ENCODE measurements at places on chromosomes 6 and 20.

- no peak overlapping the region for H3K4me3 ChIP-seq
- H3K36me3 ChIP-seq = peaks cover 10% of the 10 kb centered on the region
- peaks cover 4% of the 10 kb centered on the region for H3K4me1 ChIP-seq
- no peak overlapping the region for H3K27ac ChIP-seq
- no peak for DNase-seq
Measured at GRCh38 chr6:17165383-17165782, 63.5 kb downstream of the STMND1 start.

DNA sequence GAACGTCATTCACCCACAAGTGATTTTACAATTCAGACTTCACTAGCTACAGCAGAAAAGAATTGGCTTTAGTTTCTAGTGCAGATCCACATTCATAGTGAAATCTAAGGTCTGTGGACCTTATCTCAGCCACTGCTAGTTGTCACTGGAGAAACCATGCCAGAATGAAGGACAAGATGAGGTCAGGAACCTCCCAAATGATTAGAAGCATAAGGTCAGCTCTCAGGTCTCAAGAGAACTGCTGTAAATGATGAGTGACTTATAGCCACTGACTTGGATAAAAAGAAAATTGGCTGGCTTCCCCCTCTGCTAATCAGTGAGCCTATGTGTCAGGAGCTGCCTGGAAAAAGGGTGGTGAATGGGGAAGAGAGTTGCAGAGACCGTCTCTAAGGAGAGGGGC is 265.3 kb upstream of the BMP2 start:
- H3K27ac ChIP-seq = no peak overlapping the region
- H3K27me3 ChIP-seq = peaks cover 7% of the 10 kb centered on the region
- H3K4me3 ChIP-seq = no peak overlapping the region
- H3K36me3 ChIP-seq = no peaks in the 10 kb centered on the region
- DNase-seq = no peak
- peaks cover 14% of the 10 kb centered on the region for H3K4me1 ChIP-seq

GRCh38 chr6:159854959-159855358 is 35.8 kb upstream of the MAS1 start:
- H3K4me3 ChIP-seq = no peak overlapping the region
- H3K27me3 ChIP-seq = peaks cover 35% of the 10 kb centered on the region
- no peaks in the 10 kb centered on the region for H3K36me3 ChIP-seq
- H3K27ac ChIP-seq = no peak overlapping the region

- DNase-seq = no peak
- H3K4me3 ChIP-seq = no peak overlapping the region
Measured at GRCh38 chr6:49833386-49833785, 32.9 kb downstream of the CRISP1 start.

GRCh38 chr20:52975029-52975732 is 3.0 kb downstream of the TSHZ2 start:
- H3K27ac ChIP-seq = peak overlapping the region; percentile 24
- H3K27me3 ChIP-seq = no peaks in the 10 kb centered on the region
- peaks cover 70% of the 10 kb centered on the region for H3K4me1 ChIP-seq
- H3K36me3 ChIP-seq = peaks cover 4% of the 10 kb centered on the region
- DNase-seq = no peak
- H3K4me3 ChIP-seq = peak overlapping the region; percentile 97

DNA sequence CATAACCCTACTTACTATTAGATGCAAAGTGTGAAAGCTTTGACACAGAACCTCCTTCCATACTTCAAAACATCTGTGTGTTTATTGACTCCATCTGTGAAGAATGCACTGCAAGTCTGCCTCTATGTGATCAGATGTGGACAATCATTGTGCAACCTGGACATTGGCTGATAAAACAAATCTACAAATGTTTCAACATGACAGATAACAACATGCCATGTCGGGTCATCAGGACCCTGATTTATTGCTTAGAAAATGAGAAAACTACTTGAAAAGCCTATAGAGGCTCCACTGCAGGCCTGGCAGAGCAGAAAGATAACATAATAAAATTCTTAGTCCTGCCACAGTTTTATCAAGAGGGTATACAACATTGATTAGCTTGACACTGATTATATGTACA is 1286.4 kb downstream of the GRIK2 start:
- H3K4me1 ChIP-seq = peaks cover 8% of the 10 kb centered on the region
- H3K27ac ChIP-seq = no peak overlapping the region
- no peak for DNase-seq
- H3K4me3 ChIP-seq = no peak overlapping the region
- H3K36me3 ChIP-seq = no peaks in the 10 kb centered on the region

GRCh38 chr6:96886519-96886918 is 11.2 kb downstream of the NDUFAF4 start:
- no peak overlapping the region for H3K27ac ChIP-seq
- no peak for DNase-seq
- H3K36me3 ChIP-seq = peaks cover 6% of the 10 kb centered on the region
- H3K4me3 ChIP-seq = no peak overlapping the region
- peaks cover 3% of the 10 kb centered on the region for H3K27me3 ChIP-seq

DNA sequence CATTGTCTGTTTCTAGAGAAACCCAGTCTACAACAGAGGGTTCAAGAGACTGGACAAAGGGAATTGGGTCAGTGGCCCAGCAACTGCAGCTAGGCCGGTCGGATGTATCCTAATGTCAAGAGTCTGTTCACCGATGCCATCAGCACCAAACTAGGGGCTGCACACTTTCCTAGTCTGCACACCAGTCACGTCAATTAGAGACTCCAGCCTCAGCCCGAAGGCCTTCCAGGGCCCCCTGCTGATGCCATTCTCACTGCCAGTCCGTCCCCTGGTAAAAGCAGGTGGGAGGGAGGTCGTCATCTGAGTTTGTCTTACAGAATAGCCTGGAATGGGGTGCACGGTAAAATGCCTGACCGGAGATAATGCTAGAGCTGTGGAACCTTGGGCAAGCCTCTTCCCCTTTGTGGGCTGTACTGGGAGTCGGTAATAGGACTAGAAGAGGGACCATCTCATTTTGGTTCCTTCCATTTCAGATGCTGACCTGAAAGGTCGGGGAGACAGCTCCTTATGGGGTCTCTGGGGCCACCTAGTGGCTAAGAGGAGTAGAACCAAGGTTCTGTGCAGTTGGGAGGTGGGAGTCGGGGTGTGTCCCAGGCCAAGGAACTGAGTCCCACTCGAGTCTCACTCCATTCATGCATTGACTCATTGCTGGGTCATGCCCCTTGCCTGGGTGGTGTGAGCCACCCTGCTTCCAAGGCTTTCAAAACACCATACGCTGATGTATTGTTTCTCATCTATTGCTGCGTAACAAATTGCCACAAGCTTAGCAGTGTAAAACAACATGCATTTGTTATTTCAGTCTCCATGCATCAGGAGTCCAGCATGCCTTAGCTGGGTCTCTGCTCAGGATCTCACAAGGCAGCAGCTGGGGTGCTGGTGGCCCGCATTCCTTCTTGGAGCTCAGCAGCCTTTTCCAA is 5.1 kb downstream of the SOX12 start:
- peaks cover 40% of the 10 kb centered on the region for H3K4me1 ChIP-seq
- peak; percentile 58 for DNase-seq
- H3K27ac ChIP-seq = peak overlapping the region; percentile 98
- H3K27me3 ChIP-seq = no peaks in the 10 kb centered on the region
- H3K4me3 ChIP-seq = peak overlapping the region; percentile 93
- peaks cover 43% of the 10 kb centered on the region for H3K36me3 ChIP-seq

- no peaks in the 10 kb centered on the region for H3K4me1 ChIP-seq
- no peak for DNase-seq
- H3K27ac ChIP-seq = no peak overlapping the region
Measured at GRCh38 chr6:751765-752164, 58.8 kb upstream of the EXOC2 start.

DNA sequence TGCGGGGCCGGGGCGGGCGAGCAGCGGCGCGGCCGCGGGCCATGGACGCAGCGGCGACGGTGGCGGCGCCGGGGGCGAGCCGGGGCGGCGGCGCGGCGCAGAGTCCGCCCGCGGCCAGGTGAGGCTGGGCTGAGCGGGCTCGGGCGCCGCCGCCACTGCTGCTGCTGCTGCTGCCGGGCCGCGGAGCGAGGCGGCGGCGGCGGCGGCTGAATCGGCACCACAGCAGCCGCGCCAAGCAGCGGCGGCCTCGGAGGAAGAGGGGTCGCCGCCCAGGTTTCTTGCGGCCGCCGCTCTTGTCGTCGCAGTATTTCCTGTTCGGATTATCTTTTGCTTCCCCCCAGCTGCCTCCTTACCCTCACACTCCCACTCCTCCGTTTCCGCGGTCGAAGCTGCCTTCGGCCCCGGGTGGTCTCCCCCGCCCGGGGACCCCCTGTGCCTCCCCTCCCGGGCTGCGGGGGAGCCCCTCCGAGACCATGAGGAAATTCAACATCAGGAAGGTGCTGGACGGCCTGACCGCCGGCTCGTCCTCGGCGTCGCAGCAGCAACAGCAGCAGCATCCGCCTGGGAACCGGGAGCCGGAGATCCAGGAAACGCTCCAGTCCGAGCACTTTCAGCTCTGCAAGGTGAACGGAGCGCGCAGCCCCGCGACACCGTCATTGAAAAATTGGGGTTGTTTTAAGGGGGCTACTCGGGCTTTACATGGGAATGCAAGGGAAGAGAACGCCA is at the start of gene STXBP5:
Gene STXBP5, plus strand, starts transcription at position 358 of the 726 bp plus-strand sequence. Its CDS starts 116 bp downstream, at position 474.
- peaks cover 3% of the 10 kb centered on the region for H3K27me3 ChIP-seq
- peaks cover 48% of the 10 kb centered on the region for H3K4me1 ChIP-seq
- peak within 1 kb of the TSS; percentile 97 for H3K4me3 ChIP-seq
- DNase-seq = peak; percentile 59
- H3K27ac ChIP-seq = peak within 1 kb of the TSS; percentile 97

GRCh38 chr6:93322651-93323050 is 96.7 kb downstream of the EPHA7 start:
- peaks cover under 1% of the 10 kb centered on the region for H3K27me3 ChIP-seq
- no peak overlapping the region for H3K27ac ChIP-seq
- H3K4me3 ChIP-seq = no peak overlapping the region
- H3K36me3 ChIP-seq = no peaks in the 10 kb centered on the region
- H3K4me1 ChIP-seq = no peaks in the 10 kb centered on the region

- H3K27ac ChIP-seq = no peak overlapping the region
- H3K4me1 ChIP-seq = peaks cover 8% of the 10 kb centered on the region
- DNase-seq = no peak
- no peak overlapping the region for H3K4me3 ChIP-seq
- peaks cover 5% of the 10 kb centered on the region for H3K27me3 ChIP-seq
- H3K36me3 ChIP-seq = no peaks in the 10 kb centered on the region
Measured at GRCh38 chr6:25343984-25344383, 64.8 kb downstream of the CARMIL1 start.

DNA sequence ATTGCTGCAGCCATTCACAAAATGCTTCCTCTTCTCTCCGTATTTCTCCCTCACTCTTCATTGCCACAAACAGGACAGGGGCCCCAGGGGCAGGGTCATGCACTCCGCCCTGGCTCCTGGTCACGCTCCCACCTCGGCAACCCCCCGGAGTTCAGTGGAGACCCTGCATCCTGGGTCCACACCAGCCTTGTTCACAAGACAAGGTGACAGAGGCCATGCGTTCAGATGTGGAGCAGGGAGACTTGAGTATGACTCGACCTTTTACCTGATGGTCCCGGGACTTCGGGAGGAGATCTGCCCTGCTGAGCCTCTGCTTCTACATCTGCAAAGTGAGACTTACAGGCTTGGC is 49.4 kb downstream of the ANKRD60 start:
- H3K27me3 ChIP-seq = peaks cover 46% of the 10 kb centered on the region
- no peak overlapping the region for H3K27ac ChIP-seq
- no peak for DNase-seq
- no peaks in the 10 kb centered on the region for H3K36me3 ChIP-seq

DNA sequence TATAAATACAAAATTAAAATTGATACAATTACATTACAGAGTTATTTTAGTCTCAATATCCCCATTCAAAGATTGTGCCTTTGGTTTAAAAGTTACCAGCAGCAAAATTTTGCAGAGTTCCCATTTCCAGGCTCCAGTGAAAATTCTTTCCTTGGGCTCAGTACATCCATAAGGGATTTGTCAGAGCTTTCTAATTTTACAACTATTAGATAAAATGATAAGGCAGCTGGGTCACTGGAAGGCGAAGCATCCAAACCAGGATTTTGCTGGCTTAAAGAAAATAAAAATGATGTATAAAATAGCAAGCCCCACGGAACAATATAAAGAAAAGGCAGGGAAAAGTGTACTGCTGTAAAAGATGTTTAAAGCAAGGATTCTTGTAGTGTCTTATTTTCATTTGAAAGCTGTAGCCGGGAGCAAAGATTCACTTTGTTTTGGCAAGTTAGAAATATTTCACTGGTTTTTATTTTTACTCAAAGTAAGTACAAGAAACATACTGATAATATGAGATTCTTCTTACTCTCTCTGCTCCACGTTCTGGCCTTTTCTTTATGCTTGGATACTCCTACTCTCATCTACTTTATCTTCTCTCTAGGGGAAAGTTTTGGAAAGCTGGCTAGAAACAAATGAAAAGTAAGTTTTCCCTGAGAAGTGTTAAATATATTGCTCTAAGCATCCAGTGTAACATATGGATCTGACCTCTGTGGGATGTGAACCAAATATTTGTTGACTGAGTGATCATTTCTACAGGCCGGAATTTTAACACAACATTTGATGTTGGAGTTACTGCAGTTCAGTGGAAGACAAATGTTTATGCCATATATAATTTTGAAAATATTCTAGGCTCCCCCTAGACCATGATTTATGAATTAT is 488.4 kb downstream of the PHF3 start:
- no peaks in the 10 kb centered on the region for H3K36me3 ChIP-seq
- H3K27ac ChIP-seq = no peak overlapping the region
- H3K4me1 ChIP-seq = no peaks in the 10 kb centered on the region
- no peaks in the 10 kb centered on the region for H3K27me3 ChIP-seq
- DNase-seq = no peak

DNA sequence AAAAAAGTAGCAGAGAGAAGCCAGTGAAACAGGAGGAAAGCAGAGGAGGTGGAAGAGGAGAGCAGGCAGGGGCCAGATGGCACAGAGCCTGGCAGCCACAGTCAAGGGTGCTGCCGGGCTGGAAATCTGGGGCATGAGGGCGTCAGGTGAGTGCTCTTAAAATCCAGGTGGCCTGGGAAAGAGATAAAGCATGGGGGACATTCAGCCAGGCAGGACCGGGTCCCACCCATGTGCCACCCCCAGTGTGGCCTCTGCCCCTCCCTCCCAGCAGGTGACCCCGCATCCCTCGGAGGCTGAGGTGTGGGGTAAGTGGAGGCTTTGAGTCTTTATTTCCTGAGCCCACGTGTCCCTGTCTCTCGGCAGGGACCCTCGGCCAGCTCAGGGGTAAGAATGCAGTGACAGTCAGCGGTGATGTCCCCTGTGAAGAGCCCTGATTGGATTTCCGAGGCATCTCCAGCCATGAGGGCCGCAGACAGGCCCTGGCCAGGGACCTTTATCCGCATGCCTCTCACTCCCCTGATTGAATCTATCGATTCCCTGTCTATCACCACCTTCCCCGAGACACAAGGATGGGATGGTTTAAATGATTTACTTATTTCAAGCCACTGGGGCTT is 33.8 kb upstream of the SULF2 start:
- no peak overlapping the region for H3K27ac ChIP-seq
- peaks cover 16% of the 10 kb centered on the region for H3K27me3 ChIP-seq
- peak overlapping the region; percentile 37 for H3K4me3 ChIP-seq
- DNase-seq = no peak

DNA sequence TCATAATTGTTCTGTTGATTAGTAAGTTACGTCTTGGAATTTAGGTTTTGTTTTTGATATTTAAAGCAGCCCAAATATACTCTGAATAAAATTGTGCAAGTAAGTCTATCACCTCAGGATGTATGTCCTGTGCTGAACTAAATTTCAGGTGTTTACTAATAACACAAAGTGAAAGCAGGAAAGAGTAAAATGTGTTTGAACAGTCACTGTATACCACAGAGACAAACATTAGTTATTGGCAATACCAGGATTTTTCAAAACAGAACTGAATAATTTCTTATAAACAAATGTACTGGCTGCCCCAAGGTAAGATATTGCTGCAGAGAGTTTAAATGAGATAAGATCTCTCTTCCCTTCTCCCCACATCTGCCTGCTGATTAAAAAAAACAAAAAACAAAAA is 404.7 kb upstream of the RUNX2 start:
- no peak for DNase-seq
- H3K36me3 ChIP-seq = peaks cover 5% of the 10 kb centered on the region
- H3K27me3 ChIP-seq = no peaks in the 10 kb centered on the region
- H3K4me3 ChIP-seq = no peak overlapping the region

All from nephron progenitor cell (in vitro differentiated cells).